ENCODE measurements at places on chromosomes 7 and 10. TPM values are rescaled to one million over a fixed set of nuclear protein-coding genes. Genes with fewer than 3 reads are reported as not detected.

DNA sequence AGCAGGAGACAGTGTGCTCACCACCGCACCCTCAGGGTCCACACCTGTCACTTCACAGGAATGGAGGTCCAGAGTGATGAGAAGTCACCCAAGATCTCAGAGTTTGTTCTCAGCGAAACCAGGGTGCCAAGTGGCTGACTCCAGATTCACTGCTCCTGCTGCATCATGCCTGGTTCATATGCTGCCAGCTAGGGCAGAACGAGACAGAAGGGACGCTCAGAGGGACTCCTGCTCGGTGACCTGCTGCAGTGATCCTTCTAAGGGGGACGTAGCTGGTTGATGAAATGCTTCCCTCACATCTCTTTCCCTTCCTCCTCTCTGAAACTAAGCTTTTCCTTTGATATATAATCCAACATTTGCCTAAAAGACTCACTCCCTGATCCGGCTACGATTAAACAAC is 248.5 kb downstream of the SFMBT2 start:
- no peaks in the 10 kb centered on the region for H3K4me1 ChIP-seq
- no peak for DNase-seq
- no peaks in the 10 kb centered on the region for H3K27me3 ChIP-seq
- no peak overlapping the region for H3K4me3 ChIP-seq
- no peaks in the 10 kb centered on the region for H3K36me3 ChIP-seq

- no peaks in the 10 kb centered on the region for H3K27me3 ChIP-seq
- no peak for DNase-seq
- no peaks in the 10 kb centered on the region for H3K4me1 ChIP-seq
- no peaks in the 10 kb centered on the region for H3K36me3 ChIP-seq
- no peak overlapping the region for H3K4me3 ChIP-seq
- H3K27ac ChIP-seq: no peak overlapping the region
Observed at GRCh38 chr10:78473006-78473405, 439.3 kb downstream of the RPS24 start.

DNA sequence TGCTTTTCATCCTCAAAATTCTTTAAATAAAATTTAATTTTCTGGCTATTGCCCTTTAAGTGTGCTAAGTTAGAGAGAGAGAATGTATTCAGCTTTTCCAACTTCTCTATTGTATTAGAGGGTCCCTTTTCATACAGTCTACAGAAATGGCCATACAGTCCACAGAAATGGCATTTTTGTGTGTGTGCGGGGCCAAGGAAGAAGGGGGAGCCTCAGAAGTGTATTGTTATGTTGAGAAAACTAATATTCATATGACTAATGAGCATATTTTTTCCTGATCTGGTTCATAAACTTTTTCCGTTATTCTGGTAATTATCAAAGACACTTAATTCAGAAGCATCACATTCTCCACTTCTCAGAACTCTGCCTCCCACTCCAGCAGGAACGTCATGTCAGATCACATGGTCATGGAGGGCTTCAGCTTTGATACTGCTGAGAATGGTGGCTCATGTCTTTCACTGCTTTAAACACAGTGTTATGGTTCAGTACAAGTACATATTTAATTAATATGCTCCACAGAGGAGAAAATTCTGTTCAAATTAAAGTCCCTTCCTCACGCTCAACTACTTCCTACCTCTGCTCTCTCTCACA is 37.1 kb downstream of the ELMO1 start:
- no peaks in the 10 kb centered on the region for H3K27me3 ChIP-seq
- H3K4me1 ChIP-seq: peaks cover 3% of the 10 kb centered on the region
- H3K4me3 ChIP-seq: no peak overlapping the region
- DNase-seq: no peak

- DNase-seq: no peak
- no peak overlapping the region for H3K4me3 ChIP-seq
- no peak overlapping the region for H3K27ac ChIP-seq
- H3K4me1 ChIP-seq: peaks cover 4% of the 10 kb centered on the region
- no peaks in the 10 kb centered on the region for H3K36me3 ChIP-seq
- H3K27me3 ChIP-seq: no peaks in the 10 kb centered on the region
Observed at GRCh38 chr10:86632951-86633350, 21.4 kb upstream of the OPN4 start.

- H3K4me3 ChIP-seq: no peak overlapping the region
- H3K4me1 ChIP-seq: no peaks in the 10 kb centered on the region
- no peaks in the 10 kb centered on the region for H3K27me3 ChIP-seq
- DNase-seq: no peak
Observed at GRCh38 chr10:121216295-121216694, 365.1 kb downstream of the WDR11 start.

DNA sequence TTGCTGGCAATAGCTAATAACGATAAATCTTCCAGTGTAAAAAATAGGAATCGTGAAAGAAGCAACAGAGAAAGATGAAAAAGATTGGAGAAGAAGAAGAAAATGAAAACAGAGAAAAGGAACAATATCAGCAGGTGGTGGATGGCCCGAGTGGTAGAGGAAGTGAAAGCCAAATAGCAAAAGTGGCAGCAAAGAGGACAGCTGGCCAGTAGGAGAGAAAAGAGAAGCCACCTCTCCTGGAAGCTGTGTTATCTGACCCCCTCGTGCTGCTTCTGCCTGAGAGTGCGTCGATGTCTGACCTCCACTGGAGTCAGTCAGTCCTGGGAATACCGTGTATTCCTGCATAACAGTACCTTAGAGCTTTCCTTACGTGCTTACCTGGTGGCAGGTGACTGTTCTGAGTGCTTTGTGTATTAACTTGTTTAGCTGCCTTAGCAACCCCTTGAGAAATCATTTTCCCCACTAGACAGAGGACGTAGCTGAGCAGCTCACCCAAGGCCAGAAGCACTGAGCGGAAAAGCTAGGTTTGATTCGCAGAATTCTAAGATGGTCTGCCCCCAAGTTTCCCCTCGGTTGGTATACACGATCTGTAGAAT is 88.3 kb downstream of the CHN2 start:
- no peaks in the 10 kb centered on the region for H3K36me3 ChIP-seq
- H3K27ac ChIP-seq: no peak overlapping the region
- DNase-seq: no peak
- H3K4me3 ChIP-seq: no peak overlapping the region
- no peaks in the 10 kb centered on the region for H3K27me3 ChIP-seq

DNA sequence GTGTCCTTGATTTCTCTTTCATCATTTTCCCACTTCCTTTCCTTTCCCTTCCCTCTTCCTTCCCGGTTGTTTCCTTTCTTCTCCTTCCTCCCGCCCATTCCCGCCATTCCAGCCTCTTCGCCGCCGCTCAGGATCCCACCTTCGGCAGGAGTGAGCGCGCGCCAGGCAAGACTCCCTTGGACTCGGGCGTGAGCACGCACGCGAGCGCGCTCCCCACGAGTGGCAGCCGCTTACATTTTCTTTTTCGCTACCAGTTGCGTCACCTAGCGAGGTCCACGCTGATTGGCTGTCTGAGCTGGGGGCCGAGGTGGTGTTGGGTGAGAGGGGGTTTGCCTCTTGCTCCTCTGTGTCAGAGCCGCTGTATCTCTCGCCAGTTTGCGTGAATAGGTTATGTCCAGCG is 11.8 kb downstream of the ZAN start:
- H3K4me1 ChIP-seq: no peaks in the 10 kb centered on the region
- H3K36me3 ChIP-seq: no peaks in the 10 kb centered on the region
- no peak for DNase-seq
- no peak overlapping the region for H3K4me3 ChIP-seq
- no peak overlapping the region for H3K27ac ChIP-seq
- H3K27me3 ChIP-seq: no peaks in the 10 kb centered on the region

- H3K27me3 ChIP-seq: no peaks in the 10 kb centered on the region
- peak; percentile 93 for DNase-seq
- H3K27ac ChIP-seq: no peak overlapping the region
- H3K36me3 ChIP-seq: peaks cover 8% of the 10 kb centered on the region
- H3K4me1 ChIP-seq: peaks cover 23% of the 10 kb centered on the region
- H3K4me3 ChIP-seq: no peak overlapping the region
Observed at GRCh38 chr10:98262571-98262970, 5.4 kb downstream of the LOXL4 start.

- no peaks in the 10 kb centered on the region for H3K27me3 ChIP-seq
- H3K36me3 ChIP-seq: no peaks in the 10 kb centered on the region
Observed at GRCh38 chr10:44924261-44925040, 13.3 kb downstream of the TMEM72 start.

- DNase-seq: peak; percentile 66
- H3K36me3 ChIP-seq: no peaks in the 10 kb centered on the region
- no peaks in the 10 kb centered on the region for H3K4me1 ChIP-seq
- H3K27me3 ChIP-seq: no peaks in the 10 kb centered on the region
Observed at GRCh38 chr7:50812841-50813475, 30.3 kb upstream of the GRB10 start.

- H3K27ac ChIP-seq: no peak overlapping the region
- peaks cover 3% of the 10 kb centered on the region for H3K4me1 ChIP-seq
- no peak overlapping the region for H3K4me3 ChIP-seq
- H3K36me3 ChIP-seq: no peaks in the 10 kb centered on the region
Observed at GRCh38 chr10:88092973-88093372, 229.5 kb downstream of the PTEN start.

- H3K4me3 ChIP-seq: no peak overlapping the region
- H3K4me1 ChIP-seq: no peaks in the 10 kb centered on the region
- no peaks in the 10 kb centered on the region for H3K36me3 ChIP-seq
- no peak overlapping the region for H3K27ac ChIP-seq
- H3K27me3 ChIP-seq: no peaks in the 10 kb centered on the region
Observed at GRCh38 chr7:34425631-34426384, 232.2 kb upstream of the NPSR1 start.

- H3K36me3 ChIP-seq: no peaks in the 10 kb centered on the region
- H3K27me3 ChIP-seq: peaks cover 2% of the 10 kb centered on the region
- H3K27ac ChIP-seq: no peak overlapping the region
- DNase-seq: no peak
- H3K4me3 ChIP-seq: no peak overlapping the region
- no peaks in the 10 kb centered on the region for H3K4me1 ChIP-seq
Observed at GRCh38 chr7:2873146-2873545, 29.0 kb upstream of the GNA12 start.

- H3K27ac ChIP-seq: no peak overlapping the region
- H3K4me3 ChIP-seq: no peak overlapping the region
- H3K36me3 ChIP-seq: no peaks in the 10 kb centered on the region
- H3K4me1 ChIP-seq: no peaks in the 10 kb centered on the region
- no peak for DNase-seq
Observed at GRCh38 chr7:52648872-52649271, 386.6 kb upstream of the POM121L12 start.

DNA sequence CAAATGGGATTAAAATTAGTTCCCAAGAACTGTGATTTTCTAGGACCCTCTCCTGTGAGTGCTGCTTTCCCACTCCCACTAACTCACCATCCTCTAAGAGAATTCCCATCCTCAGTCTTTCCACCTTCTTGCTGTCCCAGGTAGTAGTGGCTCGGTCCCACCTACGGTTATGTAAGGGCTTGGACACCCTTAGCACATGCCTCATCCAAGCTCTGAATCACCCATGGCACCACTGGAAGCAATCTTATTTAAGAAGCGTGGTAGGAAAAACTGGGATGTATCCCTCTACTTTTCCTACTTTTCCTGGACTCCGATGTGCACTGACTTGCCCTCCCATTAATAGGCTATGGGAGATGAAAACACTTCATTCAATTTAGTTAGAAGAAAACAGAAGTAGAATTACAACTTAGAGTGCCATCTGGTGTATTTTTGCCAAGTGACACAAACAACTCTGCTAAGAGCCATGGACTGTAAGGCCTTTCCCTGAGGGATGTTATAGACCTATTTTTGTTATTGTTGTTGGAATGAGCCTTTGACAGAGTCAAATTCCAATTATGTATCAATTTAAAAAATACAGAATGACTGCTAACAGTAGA is 13.7 kb upstream of the ANKRD22 start:
- no peak for DNase-seq
- H3K4me1 ChIP-seq: no peaks in the 10 kb centered on the region
- no peak overlapping the region for H3K4me3 ChIP-seq
- no peaks in the 10 kb centered on the region for H3K27me3 ChIP-seq

DNA sequence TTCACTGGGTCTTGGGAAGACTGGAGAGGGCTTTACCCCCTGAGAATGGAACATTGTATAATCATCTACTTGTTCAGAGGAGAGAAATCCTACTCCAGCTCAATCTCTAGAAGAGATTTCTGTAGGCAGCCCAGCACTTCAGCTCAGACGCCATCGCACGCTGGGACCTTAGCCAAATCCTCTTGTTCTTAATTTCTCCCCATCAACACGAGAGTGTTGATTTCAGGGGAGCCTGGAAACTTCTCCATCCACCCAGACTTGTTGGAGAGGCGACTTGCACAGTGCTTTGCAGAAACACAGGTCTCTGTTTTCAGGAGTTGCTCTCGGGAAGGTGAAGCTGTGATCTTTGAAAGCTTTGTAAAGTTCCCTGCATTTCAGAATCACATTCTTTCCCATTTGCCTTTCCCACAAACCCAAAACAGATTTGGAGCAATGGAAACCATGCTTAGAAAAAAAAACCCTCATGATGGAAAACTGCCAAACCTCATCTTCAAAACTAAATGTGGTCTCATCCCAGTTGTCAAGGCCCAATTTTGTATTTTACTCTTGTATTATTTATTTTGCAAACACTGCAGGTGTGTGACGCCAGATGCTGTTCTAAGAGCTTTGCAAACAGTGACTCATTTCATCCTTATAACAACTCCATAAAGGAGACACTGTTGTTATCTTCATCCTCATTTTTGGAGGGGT is 60.9 kb downstream of the CALML3 start:
- peaks cover 8% of the 10 kb centered on the region for H3K4me1 ChIP-seq
- H3K27me3 ChIP-seq: peaks cover 1% of the 10 kb centered on the region
- no peak for DNase-seq

The SPAM1 gene
- 0.79 TPM for total RNA-seq

The FAM237B gene
- not detected for total RNA-seq

The CSGALNACT2 gene
- 17.5 TPM for total RNA-seq

The TNPO3 gene
- 37.2 TPM for total RNA-seq

The PRDX3 gene
- total RNA-seq: 186 TPM

The THSD7A gene
- total RNA-seq: 1.4 TPM

The VSTM2A gene
- not detected for total RNA-seq

The HMX2 gene
- not detected for total RNA-seq

The ZPBP gene
- not detected for total RNA-seq

The TSPAN12 gene
- 2.8 TPM for total RNA-seq

The TWIST1 gene
- total RNA-seq: 1.1 TPM

The TES gene
- total RNA-seq: 6.8 TPM

The OR2A1 gene
- not detected for total RNA-seq
